Karpas-422 (cell line): ENCODE measurements at places on chromosomes 3 and 15.
A peak's percentile ranks its signal among the peaks of the same experiment; 100 is the strongest.

DNA sequence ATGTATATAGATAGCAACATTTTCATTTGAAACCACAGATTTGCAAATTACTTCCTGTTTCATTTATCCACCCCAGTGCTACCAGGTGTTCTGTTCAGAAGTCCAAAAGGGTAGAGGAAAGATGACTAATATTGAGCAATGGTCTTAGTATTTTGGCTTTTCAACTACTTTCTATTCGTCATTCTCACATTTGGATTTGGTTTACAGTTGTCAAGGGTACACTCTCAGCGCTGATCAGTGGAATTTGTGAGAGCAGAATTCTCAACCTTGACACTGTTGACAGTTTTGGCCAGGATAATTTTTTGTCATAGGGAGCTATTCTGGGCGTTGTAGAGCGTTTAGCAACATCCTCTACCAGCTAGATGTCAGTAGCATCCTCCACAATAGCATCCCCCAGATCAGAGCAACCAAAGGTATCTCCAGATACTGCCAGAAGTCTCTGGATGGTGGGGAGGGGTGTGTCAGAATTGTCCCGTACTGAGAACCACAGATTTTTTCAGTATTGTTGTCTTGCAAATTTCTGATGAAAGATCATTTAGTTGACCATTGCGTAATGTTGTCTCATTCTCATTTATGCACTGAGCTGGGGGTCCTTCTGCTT lies 4.2 kb downstream of the HMCES start:
- peak; percentile 94 for DNase-seq

GRCh38 chr15:74723754-74724334 lies 1.5 kb downstream of the CYP1A1 start:
- DNase-seq = peak; percentile 74

GRCh38 chr3:57803647-57804081 lies 47.6 kb downstream of the SLMAP start:
- DNase-seq = no peak

GRCh38 chr3:135440746-135441145 lies 524.8 kb upstream of the PPP2R3A start:
- DNase-seq = no peak
